ENCODE measurements at places on chromosomes 6 and 20. TPM values are rescaled to one million over a fixed set of nuclear protein-coding genes. Genes with fewer than 3 reads are reported as not detected.

ELOVL5 gene
- 30.0 TPM for polyA plus RNA-seq

TEAD3 gene
- polyA plus RNA-seq: 16.7 TPM

ABHD16B gene
- 0.38 TPM for polyA plus RNA-seq

GRCh38 chr6:113184291-113184690 is 672.9 kb upstream of the MARCKS start:
- no peak overlapping the region for H3K27ac ChIP-seq
- H3K27me3 ChIP-seq: no peaks in the 10 kb centered on the region
- H3K4me1 ChIP-seq: no peaks in the 10 kb centered on the region
- no peak for DNase-seq
- no peaks in the 10 kb centered on the region for H3K36me3 ChIP-seq
- no peak overlapping the region for H3K4me3 ChIP-seq
